AG20443 (cell line): ENCODE measurements at places on chromosomes 2 and 18.

GRCh38 chr18:56574861-56575260 lies 63.5 kb downstream of the TXNL1 start:
- no peak for DNase-seq

DNA sequence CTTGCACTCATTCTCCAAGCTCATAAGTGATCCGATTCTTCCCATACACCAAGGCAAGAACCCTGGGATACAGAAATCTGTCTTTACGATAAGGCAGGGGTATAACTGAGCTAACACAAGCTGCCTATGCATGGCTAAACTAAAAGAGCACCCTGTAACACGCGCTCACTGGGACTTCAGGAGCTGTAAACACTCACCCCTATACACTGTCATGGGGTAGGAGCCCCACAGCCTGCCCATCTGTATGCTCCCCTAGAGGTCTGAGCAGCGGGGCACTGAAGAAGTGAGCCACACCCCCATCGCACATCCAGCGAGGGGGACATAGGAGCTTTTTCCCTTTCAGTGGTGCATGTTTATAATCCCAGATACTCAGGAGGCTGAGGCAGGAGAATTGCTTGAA lies 46.7 kb downstream of the METTL8 start:
- no peak for DNase-seq

GRCh38 chr2:23244617-23245016 lies 140.4 kb upstream of the KLHL29 start:
- DNase-seq, result no peak

DNA sequence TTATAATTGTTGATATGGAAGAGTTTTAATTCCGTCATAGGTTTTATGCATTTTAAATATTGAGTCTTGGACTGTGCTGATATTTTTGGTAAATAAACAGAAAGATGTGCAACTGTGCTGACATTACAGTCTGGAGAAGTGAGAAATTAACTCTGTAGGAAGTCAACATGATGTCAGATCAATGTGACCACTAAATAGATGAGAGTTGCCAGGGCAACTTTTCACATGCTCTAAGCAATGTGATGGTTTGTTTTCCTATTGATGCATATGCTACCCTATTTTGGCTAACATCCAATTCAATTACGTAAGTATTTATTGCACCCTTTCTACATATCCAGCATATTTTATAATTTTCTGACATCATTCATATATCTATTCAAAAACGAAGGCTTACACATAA lies 1109.3 kb downstream of the TSN start:
- no peak for DNase-seq

GRCh38 chr2:161912154-161912553 lies 161.9 kb downstream of the DPP4 start:
- DNase-seq, result no peak

DNA sequence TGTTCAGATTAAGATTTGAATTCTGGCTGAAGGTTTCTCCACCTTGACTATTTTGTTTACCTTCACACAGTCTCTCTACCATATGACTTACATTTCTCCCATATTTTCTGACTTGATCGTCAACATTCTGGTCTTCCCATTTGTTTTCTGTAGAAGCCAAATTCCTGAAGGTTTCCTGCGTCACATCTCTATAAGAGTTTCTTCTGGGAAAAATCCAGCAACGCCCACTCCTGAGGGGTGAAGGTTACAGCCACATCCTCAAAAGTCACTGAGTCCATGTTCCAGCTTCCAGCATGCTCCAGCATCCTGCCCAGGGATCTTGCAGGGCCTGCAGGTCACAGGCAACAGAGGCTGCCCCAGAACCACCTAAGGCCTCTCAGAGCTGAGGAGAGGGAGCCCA lies 47.5 kb downstream of the NBEAL1 start:
- DNase-seq, result no peak

GRCh38 chr18:22349317-22349898 lies 68.3 kb downstream of the CTAGE1 start:
- no peak for DNase-seq

- DNase-seq, result peak; percentile 33
These were observed 600 bp downstream of the KATNAL2 start for GRCh38 chr18:46917803-46918600.

DNA sequence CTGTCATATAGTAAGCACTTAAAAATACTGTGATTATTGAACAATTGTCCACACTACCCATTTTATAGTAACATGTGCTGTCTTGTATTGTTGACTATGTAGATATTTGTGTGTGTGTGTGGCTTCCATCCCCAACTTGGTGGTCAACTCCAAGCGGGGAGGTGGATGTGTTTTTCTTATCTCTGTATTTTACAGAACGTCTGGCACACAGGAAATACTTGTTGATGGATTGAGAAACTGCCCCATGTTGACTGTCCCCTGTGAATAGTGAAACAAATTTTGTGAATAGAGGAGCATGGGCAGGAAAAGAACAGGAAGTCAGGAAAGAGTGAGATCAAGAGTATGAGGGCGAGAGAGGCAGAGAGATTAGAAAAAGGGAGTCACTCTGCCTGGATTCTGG lies 83.6 kb downstream of the CELF4 start:
- DNase-seq, result no peak

DNA sequence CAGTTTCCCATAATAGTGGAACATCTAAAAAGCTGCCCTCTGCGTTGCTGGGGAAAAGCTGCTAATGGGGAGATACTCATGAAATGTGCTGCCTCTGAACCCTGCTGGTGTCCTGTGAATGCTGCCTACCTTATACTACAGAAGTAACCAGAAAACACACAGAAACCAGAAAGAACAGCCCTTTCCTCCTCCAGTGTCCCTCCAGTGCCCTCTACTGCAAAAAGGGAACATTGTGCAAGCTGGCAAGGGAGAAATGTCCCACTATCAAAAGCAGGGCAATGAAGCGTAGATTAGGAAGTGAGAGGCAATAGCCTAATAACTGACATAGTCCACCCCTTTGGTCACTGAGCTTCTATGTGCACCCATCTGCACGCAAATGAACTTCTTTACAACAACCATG lies 162.7 kb upstream of the ETAA1 start:
- DNase-seq, result peak; percentile 50

DNA sequence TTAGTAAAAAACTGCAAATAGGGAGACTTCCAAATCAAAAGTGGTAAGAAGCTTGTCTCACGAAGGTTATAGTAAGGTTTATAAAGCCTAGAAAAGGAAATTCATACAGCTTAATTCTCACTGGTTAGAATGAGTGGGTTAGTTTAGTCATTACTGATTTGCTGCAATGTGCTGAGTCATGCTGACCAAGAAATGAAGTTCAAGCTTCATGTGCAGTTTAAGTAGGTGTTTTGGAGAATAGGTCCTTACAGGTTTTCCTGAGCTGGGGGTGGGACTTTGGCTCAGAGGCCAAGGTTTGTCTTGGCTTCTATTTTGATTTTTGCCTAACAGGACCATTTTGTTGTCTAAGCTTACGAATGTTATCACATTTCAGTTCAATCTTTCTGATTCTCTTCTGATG lies 15.1 kb downstream of the CLIP4 start:
- peak; percentile 56 for DNase-seq

DNA sequence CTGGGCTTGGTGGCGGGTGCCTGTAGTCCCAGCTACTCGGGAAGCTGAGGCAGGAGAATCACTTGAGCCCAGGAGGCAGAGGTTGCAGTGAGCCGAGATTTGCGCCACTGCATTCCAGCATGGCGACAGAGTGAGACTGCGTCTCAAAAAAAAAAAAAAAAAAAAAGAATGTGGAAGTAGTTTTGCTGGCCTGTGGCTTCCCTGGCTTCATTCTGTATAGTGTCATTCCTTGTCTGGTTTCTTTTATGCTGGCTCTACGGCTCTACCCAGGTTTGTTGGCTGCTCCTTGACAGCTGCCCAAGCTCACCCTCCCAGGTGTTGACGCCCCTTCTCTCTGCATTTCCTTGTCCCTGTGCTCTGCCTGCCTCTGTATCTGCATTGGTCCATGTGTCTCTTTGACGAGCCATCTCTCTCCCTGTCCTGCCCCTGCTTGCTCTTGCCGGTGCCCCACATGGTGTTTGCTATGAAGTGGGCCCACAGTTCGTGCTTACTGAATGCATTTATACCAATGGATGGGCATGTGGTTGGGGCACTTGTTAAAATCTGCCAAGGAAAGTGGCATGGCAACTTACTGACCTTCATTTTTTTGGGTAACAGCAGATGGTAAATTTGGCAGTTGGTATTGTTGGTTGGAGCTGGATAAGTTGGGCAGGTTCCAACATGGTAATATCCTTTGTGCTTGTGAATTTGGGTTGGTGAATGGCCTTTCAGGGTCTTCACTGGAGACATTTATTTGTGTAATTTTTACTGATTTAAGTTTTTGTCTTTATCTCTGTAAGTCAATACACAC lies 113.9 kb downstream of the MAP4K4 start:
- DNase-seq, result no peak

GRCh38 chr2:38685116-38685735 lies 19.3 kb downstream of the GALM start:
- DNase-seq, result no peak

- no peak for DNase-seq
These were observed 53.0 kb upstream of the ROCK1 start for GRCh38 chr18:21164548-21165095.

GRCh38 chr2:210833403-210833802 lies 277.0 kb downstream of the CPS1 start:
- no peak for DNase-seq

DNA sequence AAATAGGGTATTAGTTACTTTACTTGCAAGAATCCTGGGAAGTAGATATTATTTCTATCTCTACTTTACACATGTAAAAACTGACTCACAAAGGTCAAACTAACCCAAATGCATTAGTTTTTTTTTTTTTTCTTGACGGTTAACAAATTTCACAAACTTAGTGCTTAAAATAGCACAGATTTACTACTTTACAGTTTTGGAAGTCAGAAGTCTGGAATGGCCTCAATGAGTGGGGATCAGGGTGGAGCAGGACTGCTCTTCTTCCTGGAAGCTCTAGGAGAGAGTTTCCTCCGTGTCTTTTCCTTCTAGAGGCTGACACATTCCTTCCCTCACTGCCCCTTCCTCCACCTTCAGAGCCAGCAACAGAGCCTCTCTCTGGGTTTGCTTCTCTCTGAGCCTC lies 117.2 kb downstream of the COL6A3 start:
- DNase-seq, result peak; percentile 50

GRCh38 chr18:47036298-47036874 lies 965 bp upstream of the ELOA2 start:
- DNase-seq, result peak; percentile 64

- DNase-seq, result peak; percentile 51
These were observed 101.1 kb downstream of the TWIST2 start for GRCh38 chr2:238948765-238949641.

GRCh38 chr18:24138409-24138788 lies 463 bp upstream of the CABYR start:
- peak; percentile 16 for DNase-seq

DNA sequence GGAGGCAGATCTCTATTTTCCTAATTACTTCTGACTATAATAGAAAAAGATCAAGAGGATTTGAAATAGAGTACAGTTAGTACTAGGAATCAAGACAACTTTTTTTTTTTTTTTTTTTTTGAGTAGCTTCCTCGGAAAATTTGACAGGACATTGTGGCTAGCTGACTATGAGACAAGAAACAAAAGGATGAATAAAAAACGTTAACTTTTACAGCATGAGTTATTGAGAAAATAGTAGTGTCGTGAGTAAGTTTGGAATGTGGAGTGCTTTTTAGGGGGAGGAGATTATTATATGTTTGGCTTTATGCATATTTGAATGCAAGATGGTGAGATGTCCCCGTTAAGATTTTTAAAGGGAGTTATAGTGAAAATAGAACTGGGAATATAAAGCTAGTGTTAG lies 27.7 kb upstream of the CPS1 start:
- no peak for DNase-seq

GRCh38 chr2:42057902-42058450 lies 10.2 kb downstream of the PKDCC start:
- no peak for DNase-seq

- no peak for DNase-seq
These were observed 71.8 kb upstream of the SPRED2 start for GRCh38 chr2:65504201-65504600.

DNA sequence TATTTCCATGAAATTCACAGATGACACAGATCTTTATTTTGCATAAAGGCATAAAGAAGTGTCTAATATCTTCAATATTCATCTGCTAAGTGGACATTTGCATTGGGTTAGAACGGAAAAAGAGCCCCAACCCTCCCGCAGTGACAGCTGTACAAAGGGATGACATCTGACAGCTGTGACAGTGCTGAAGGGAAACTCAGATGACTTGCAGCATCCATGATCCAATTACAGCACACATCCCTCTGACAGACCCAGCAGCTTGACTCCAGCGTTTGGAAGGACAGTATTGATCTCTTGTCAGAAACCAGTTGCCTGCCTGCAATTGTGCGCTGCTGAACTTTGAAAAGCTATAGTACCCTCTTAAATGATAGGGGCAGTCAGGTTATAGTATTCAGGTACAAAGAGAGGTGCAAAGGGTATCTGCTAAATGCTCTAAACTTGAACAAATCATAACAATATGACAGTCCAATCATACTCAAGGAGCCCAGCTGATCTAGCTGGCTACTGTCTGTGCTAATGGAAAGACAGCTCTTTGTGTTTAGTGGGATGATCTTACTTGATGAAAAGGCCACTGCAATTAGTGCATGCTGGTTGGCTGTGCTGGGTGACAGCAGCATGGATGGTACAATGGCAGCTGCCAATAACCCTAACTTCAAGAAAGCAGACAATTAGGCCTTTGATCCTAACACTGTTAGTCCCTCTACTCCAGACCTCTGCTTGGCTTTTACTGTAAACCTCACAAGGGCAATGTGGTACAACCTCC lies 599.2 kb downstream of the NR4A2 start:
- no peak for DNase-seq

DNA sequence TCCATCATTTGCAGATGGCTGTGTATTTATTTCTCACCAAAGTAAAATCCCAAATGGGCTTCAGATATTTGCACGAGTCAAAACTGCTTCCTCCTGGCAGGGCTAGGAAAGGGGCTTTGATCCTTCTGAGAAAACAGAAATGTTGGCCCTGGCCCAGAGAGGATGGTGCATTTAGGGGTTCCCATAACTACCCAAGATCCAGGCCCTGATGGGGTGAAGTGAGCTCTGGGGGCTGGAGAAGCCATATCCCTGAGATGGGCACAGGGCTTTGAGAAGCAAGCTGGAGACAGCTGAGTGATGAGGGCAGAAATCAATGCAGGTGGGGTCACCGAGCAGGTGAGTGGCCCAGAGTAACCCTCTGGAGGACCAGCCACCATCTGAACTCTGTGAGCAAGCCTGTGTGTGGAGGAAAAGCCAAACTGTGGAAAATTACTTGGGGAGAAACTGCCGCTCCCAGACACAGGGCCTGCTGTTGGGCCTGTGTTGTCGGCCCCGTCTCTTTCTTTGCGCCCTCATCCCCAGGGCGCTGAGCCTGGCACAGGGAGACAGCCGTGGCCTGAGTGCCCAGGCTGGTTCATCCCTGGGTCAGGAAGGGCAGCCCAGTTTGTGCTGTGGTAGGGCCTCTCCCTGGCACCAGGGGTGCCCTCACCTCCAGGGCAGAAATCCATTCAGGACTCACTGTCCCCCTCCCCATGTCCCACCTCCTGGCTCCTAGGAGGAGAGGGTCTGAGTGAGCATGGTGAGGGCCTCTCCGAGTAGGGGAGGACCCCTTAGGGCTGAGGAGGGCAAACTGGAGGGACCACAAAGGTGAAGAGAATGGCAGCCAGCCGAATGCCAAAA lies 167.8 kb upstream of the HAAO start:
- no peak for DNase-seq
